ENCODE measurements at places on chromosomes 5 and 9.

- DNase-seq: no peak
These were observed 19.4 kb upstream of the MIER3 start for GRCh38 chr5:56971275-56971674.

- no peak for DNase-seq
These were observed 10.5 kb downstream of the HSPA4 start for GRCh38 chr5:133062276-133062675.

- DNase-seq: no peak
These were observed 24.0 kb downstream of the CHD1 start for GRCh38 chr5:98904780-98905179.

DNA sequence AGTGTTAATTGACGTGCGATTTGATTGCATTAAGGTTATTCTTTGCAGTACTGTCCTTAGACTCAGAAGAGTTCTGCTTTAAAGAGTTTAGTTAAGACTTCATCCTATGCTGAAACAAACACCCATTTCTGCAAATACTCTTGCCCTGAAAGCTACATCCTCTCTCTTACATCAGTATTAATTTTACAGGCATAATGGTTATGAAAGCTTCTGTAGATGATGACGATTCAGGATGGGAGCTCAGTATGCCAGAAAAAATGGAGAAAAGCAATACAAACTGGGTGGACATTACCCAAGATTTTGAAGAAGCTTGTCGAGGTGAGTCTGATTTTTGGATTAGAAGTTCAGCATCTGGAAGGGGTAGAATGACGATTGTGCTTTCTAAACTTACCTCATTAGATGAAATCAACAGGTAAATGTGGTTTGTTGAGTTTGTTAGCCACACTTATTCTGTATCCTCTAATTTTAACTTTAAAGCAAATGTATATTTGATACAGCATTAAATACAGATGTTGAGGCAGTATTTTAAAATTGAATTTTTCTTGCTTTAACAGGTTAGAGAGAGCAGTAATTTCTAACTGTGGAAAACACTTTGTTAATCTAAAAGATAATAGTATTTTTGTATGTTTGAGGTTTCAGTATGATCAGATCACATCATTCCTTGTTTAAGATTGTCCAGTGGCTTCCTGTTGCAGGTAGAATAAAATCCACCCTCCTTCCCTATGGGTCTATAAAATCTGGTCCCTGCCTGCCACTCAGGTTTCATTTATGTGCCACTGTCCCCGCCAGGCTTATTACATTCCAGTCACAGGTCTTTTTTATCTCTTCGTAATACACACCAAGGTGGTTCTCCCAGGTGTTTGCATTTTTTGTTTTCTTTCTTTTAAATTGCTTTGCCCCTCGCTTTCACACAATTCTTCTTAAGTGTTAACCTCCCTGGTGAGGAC is 1.3 kb downstream of the NAA35 start:
- DNase-seq: no peak

- DNase-seq: no peak
These were observed 347.0 kb upstream of the SLC30A5 start for GRCh38 chr5:68746643-68747420.

- DNase-seq: no peak
These were observed 62.7 kb downstream of the ANKRD33B start for GRCh38 chr5:10626473-10627013.

DNA sequence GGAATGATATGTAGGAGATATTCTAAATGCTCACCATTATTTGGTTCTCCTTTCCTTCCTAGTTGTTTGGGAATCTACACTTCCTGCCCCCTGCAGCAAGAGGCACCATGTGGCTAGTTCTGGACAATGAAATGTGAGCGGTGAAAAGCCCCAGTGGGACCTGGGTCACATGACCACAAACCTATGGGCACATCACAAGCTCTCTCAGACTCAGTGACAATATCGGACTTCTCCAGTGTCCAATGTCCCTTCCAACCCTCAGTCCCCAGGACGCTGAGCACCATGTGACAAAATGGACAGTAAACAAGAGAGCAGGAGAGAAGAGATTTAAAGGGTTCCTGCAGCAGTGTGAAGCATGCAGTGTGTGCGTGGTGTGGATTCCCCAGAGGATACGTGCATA is 44.6 kb upstream of the FOXE1 start:
- no peak for DNase-seq

DNA sequence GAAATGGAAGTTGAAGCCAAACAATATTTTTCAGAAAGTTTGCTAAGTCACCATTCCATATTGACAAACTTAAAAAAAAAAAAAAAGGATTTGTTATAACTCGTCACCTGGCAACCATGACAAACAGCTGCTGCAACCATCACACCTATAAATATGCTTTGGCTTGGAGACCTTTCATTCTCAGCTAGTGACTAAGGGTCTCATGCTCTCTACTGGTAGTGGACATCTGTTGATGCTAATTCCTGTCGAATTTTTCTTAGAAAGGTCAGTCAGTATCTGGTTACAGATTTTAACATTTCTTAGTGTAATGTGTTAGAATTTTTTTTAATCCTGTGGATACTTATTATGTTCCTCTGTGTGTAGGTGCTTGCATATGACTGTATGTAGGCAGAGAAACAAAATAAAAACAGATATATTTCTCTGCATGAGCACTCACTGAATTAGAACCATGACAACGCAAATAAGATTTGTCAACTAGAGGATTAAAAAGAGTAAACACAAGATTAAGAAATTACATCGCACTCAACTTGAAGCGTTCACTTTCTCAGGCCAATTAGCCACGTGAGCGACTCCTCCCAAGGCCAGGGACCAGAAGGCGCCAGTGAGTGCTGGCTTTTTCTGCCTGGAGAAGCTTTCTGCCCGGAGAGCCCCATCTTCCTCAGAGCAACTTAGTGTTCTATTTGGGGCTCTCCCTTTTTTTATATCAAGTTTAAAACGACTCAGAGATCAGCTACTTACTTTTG is 27.0 kb upstream of the ZNF622 start:
- peak; percentile 61 for DNase-seq

DNA sequence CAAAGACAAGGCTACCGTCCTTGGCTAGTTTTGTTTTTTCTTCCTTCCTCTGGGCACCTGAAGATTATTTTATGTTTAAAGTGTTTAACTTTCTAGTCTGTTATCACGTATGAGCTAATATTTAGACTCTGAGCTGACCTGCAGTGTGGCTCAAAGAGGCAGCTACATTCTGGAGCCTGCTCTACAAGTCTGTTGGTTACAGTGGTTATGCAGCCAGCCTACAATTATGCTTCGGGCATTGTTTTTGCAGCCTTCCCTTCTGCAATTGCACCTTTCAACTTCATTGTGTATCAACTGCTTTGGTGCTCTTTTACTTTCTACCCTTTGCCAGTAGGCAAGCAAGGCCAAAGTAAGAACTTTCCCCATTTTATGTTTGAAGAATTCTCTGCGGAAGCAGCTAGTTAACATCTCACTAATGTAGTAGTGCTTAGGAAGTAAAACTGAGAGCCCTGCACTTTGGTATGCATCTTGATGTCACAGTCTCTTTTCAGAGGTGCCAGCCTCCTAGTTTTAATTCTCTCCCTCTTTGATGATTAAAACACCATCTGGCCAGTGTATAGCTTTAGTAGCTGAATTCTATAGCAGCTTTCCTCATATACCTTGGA is 322.1 kb downstream of the FAM170A start:
- no peak for DNase-seq

DNA sequence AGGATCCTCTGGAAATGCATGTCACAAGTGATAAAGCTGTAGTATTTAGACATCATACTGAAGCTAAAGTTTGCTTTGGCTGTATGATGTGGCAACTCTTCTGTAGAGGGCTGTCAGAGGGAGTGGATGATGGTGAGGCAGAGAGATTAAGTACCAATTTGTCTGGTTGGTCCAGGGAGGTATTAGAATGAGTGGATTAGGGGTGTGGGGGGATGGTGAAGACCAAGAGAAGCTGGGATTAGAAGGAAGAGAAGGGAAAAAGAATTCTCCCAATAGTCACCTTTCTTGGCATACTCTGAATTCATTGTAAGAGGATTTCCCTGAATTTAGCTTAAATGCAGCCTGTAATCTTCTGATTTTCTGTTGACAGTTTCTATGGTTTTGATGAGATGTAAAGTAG is 3.6 kb downstream of the PCDHAC2 start:
- DNase-seq: no peak

- DNase-seq: no peak
These were observed 2277.4 kb upstream of the C9orf72 start for GRCh38 chr9:29850664-29851063.

GRCh38 chr9:123483191-123483803 is 127.3 kb downstream of the CRB2 start:
- no peak for DNase-seq

DNA sequence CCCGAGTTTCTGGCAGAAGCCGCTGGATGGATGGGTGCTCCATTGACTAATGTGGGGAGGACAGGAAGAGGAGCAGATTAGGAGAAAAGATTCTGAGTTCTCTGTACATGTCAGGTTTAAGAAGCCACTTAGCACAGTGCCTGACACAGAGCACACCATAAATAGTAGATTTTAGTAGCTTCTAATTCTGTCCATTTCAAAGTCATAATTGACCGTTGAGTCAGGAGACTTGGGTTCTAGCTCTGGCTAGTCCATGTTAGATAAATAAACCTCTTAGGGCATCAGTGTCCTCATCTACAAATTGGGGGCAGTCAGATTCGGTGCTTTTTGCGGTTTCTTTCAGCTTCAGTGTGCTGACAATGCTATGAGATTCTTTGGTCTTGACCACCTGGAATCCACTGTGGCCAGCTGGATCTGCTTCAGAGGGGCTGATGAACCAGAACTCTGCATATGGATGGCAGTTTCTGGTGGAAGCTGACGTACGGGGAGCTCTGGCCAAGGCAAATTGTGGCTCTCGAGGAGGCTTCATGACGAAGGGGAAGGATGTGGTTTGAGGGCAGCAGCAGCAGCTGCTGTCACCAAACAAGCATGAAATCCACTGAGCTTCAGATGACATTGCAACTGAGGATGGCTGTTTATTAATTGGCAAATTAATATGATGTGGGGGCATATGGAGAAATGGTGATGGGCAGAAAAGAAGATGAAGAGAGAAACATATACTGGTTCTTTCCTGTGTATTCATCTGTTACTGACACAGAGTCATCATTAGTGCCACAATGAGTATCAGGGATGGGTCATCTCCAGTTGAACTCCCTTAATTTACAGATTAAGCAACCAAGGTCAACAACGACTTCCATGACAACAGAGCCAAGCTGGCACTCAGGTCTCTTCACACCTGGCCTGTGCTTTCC is 134.4 kb downstream of the AOPEP start:
- no peak for DNase-seq

DNA sequence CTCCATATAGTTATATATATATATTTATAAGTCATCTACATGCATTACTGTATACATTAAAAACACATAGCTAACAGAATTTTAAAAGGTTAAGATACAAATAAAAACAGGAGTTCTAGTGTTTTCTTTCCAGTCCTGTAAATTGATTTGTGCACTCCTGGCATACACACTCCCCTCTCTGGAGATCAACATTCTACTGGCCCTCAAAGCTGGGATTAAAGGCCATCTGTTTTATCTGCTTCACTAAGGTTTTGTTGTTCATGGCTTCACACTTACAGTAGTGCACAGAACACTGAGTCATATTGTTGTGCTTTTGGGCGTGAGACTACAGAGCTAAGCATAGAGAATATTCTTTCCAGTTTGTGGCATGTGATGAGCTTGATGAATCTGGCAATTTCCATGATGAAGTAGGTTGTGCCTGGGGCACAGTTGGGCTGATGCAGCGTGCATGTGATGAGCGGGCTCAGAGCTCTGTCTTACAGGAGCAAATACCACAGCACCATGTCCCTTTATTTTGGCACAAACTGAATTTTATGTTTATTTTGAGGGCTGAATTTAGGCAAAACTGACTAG is 98.2 kb downstream of the TAF11L14 start:
- no peak for DNase-seq

GRCh38 chr5:1672396-1672795 is 127.2 kb downstream of the MRPL36 start:
- no peak for DNase-seq

DNA sequence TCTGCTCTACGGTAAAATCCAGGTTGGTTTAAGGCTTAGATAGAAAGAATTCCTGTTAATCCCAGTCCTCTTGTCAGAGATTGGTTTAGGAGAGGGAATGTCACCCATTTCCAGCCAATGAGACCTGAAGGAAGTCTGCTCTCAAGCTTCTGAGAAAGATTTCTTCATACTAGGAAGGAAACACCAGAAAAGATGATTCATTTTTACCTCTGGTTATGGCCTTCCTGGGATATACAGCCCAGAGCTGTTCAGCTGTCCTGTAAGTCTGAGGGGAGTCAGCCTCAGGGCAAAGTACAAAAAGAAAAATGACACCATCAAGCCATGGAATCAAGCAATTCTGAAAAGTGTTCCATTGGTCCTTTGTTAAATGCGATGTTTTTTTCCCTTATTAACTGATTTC is 18.6 kb upstream of the CFAP95 start:
- DNase-seq: no peak

DNA sequence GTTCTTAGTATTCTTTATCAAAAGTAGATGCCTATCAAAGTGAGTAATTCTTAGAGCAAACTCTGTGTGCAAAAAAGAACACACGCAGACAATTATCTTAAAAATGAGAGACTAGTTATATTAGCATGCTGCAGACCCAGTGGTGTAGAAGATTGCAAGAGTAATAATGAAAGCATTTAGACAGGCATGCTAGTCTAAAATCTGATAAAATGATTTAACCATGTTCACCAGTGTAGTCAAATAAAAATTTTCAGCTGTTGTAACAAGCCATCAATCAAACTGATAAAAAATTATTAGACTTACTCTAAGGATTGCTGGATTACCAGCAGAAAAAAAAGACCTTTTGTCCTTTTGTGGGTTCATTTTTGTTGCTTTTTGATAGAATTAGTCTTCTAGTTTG is 241.9 kb upstream of the TLE4 start:
- no peak for DNase-seq

DNA sequence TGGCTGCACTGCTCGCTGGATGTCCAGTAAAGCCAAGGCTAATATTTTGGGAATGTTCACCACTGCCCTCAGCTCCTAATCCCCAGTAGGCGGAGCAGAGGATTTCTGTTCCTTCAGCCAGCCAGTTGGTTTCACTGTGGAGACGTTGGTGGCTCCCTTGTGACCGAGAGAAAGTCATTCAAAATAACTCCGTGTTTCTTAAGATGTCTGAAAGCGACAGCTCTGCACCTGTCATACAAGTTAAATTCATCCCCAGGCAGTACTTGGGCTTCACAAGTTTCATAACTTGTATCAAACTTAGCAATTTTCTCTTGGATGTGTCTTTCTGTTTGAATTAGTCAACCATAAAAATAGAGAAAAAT is 382 bp upstream of the CDKN2B start:
- no peak for DNase-seq

DNA sequence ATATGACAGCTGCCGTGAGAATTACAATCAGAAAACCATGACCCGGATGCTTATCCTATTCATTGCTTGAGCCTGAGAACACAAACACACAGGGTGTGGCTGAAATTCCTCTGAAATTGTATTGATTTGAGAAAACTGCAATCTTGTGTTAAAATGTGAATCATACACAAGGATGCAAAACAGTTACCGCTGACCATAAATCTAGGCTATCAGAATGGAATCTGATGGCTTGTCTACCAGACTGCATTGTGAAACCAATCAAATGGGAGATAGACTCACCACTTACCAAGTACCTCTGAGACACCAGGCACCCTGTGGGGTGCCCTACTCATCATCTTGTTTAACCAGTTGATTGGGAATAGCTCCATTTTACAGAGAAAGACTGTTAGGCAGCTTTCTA is 188.7 kb upstream of the MSX2 start:
- no peak for DNase-seq

- no peak for DNase-seq
These were observed 41.3 kb upstream of the MAST4 start for GRCh38 chr5:66554884-66555283.

- DNase-seq: no peak
These were observed 10.2 kb upstream of the ST8SIA4 start for GRCh38 chr5:100913298-100913697.

Measured in kidney epithelial cell (primary cell).